Hindlimb muscle (tissue), 1 donor: ENCODE measurements at places on chromosomes 1 and 21. TPM values are rescaled to one million over a fixed set of nuclear protein-coding genes. Genes with fewer than 3 reads are reported as not detected.
A peak's percentile ranks its signal among the peaks of the same experiment; 100 is the strongest.

DNA sequence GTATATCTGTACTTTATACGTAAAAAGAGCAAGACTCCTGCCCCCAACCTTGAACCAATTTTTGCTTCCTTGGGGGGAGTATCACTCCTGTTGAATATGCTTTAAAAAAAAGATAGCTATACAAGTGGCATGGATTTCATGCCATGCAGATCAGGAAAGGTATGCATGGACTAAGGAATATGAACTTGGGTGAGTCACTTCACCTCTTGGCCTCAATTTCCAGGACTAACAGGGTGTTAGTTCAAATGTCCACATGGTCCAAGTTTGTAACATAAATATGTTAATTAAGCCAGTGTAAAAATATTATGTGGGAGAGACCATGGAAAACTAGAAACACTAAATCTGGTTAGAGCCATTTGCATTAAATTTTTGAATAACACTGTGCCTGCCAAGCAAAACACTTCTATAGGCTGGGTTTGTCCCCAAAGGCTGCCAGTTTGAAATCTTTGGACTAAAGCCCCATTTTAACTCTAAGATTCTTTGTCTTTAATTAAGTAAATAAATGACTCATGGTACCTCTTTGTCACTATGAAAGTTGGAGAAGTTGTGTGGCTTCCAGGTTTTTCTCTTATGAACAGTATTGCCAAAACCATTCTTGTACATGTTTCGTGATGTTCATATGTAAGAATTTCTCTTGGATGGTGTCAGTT, 33.1 kb downstream of the FAM177B start:
- DNase-seq = no peak

DNA sequence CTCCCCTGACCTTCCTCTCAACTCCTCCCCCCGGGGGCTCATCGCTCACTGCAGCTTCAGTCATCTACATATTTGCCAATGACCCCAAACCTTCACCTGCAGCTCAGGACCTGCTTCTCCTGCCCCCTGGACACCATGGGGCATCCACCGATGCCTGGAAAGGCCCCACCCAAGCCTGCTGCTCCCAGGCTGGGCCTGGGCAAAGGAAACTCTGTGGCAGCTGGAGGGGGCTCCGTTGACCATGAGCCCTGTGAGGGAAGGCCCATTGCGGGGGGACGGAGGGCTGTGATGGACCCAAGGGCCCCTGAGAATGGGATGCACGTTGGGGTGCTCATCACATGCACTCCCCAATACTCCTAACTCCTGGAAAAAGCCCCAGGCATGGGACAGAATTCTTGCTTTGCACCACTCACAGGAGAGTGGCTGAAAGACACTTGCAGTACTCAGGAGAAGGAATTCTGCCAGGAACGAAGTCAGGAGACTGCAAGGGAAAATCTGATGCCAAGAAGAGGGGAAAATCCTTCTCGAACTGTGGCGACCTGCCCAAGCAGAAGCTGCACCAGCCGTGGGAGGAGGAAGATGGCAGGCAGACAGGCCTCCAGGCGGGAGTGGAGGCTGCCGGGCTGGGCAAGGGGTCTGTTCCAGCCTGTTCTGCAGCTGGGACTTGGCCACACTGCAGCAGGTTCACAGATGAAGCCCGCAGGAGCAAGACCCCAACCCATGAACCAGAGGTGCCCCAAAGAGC, 18.4 kb downstream of the MATN1 start:
- DNase-seq = peak; percentile 74

DNA sequence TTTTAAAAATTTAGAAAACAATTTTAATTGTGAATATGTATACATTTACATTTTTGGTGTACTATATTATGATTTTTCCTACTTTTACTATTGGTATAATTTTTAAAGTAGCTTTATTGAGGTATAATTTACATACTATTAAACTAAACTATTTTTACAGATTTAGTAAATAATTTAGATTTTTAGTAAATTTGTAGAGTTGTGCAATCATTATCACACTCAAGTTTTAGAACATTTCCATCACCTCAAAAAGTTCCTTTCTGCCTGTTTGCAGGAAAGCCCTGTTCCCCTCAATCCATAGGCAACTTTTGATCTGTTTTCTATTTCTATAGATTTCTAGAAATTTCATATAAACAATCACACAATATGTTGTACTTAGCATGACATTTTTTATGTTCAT, 8.2 kb downstream of the PHTF1 start:
- DNase-seq = no peak

- DNase-seq = no peak
Observed at GRCh38 chr1:115199416-115200132, 110.3 kb upstream of the TSPAN2 start.

The LCE3D gene
- not detected for polyA plus RNA-seq

The ETV3L gene
- not detected for polyA plus RNA-seq
